ENCODE measurements at places on chromosomes 5 and 9.

DNA sequence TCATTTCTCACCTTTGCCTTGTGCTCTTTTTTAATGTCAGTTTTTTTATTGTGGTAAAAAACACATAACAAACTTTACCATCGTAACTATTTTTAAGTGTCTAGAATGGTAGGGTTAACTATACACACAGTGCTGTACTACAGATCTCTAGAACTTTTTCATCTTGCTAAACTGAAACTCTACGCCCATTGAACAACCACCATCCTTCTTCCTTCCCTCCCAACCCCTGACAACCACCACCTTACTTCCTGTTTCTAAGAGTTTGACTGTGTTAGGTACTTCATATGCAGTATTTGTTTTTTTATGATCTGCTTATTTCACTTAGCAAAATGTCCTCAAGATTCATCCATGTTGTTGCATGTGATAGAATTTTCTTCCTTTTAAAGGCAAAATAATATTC lies 54.9 kb downstream of the PSAT1 start:
- DNase-seq = no peak

- no peak for DNase-seq
Observed at GRCh38 chr9:93085676-93086075, 10.3 kb upstream of the CARD19 start.

DNA sequence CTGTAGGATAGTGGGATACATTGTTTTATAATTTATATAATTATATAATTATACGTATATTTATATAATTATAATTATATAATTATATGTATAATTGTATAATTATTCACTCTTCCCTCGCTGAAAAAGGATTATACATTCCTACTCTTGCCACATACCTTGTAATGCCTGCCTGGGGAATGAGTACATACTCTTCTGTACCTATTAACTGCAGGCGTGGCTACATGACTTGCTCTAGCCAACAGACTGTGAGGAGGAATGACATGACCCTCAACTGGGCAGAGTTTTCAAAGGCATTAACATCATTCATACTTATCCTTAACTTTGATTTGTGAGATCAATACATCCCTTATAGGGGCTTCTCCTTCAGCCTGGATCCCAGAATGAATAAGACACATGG lies 19.1 kb downstream of the ERMP1 start:
- no peak for DNase-seq

GRCh38 chr9:137307255-137308056 lies 5.4 kb upstream of the NRARP start:
- DNase-seq = no peak

DNA sequence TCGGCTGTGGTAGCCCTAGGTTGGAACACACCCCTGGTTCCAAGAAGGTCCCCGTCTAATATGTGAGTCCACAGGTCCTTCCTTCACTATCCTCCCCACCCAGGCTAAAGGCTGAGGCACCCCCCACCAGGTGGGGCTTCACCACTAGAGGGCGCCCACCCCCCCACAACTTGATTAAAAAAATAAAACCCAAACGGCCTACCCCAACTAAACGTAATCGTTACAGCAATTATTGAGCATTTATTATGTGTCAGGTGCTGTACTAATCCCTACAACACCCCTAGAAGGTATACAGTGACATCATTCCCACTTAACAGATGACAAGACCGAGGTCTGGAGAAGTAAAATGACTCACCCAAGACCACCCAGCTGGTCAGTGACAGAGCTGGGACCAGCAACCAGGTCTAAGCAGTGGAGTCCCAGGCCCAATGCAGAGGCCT lies 65.0 kb downstream of the FGF18 start:
- peak; percentile 49 for DNase-seq

All from stimulated activated CD4-positive, alpha-beta T cell treated with anti-CD3 and anti-CD28 coated beads, TNF-alpha, amount 100 ng/mL, for 1 hour (primary cell).